ENCODE measurements at places on chromosomes 6 and 20. TPM values are rescaled to one million over a fixed set of nuclear protein-coding genes. Genes with fewer than 3 reads are reported as not detected.

Gene ROS1
- total RNA-seq = 0.26 TPM

Gene OOEP
- total RNA-seq = not detected

Gene TAP2
- total RNA-seq = 23.8 TPM

Gene BPHL
- 12.9 TPM for total RNA-seq

Gene LST1
- total RNA-seq = 13.9 TPM

Gene CYP21A2
- total RNA-seq = 8.9 TPM

Gene HCRTR2
- total RNA-seq = not detected

Gene EDN1
- 3.3 TPM for total RNA-seq

Gene CCN6
- total RNA-seq = not detected

Gene MUC22
- total RNA-seq = not detected

GRCh38 chr6:1575210-1576041, 34.3 kb upstream of the FOXC1 start:
- DNase-seq = peak; percentile 44

GRCh38 chr20:45987108-45987780, 15.2 kb upstream of the ZNF335 start:
- peak; percentile 64 for DNase-seq

- DNase-seq = no peak
Measured at GRCh38 chr20:59078231-59078630, 35.6 kb upstream of the PRELID3B start.

DNA sequence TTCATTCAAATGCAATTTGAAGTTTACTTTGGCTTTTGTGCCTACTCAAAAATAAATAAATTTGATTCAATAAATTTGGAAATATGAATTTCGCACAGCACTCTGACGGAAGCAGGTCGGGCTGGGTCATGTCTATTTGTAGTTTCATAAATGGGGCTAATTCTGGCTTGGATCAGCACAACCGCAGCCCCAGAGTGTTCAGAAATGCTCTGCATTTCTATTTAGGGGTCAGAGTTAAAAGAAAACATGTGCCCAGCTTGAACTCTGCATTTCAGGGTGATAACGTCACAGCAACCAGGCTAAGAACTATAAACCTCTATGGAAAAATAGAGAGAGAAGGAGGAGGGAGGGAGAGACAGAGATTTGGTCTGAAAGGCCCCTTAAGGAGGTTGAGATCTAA, 480.9 kb upstream of the NOX3 start:
- DNase-seq = no peak

- no peak for DNase-seq
Measured at GRCh38 chr6:36066817-36067216, 39.2 kb downstream of the MAPK14 start.

DNA sequence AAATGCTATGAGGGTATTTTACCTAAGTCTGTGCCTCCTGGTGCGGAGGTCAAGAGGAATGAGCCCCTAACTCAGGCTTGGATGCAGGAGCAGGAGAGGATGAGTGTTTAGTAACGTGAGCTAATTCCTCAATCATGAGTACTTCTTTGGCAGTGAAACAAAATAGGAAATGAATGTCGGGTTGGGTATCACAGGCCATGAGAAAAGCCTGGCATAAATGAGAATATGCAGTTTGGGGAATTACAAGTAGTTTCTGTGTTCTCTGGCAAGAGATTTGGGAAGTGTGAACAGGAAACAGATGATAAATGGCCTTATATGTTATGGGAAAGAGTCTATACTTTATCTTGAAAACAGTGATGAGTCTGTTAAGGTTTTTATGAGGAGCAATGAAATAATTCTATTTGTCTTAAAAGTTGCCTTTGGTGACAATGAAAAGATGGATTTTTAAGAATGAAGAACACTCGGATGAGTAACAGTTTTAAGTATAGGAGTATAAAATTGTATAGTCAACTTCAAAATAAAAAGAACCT, 59.0 kb upstream of the RNF146 start:
- DNase-seq = no peak

DNA sequence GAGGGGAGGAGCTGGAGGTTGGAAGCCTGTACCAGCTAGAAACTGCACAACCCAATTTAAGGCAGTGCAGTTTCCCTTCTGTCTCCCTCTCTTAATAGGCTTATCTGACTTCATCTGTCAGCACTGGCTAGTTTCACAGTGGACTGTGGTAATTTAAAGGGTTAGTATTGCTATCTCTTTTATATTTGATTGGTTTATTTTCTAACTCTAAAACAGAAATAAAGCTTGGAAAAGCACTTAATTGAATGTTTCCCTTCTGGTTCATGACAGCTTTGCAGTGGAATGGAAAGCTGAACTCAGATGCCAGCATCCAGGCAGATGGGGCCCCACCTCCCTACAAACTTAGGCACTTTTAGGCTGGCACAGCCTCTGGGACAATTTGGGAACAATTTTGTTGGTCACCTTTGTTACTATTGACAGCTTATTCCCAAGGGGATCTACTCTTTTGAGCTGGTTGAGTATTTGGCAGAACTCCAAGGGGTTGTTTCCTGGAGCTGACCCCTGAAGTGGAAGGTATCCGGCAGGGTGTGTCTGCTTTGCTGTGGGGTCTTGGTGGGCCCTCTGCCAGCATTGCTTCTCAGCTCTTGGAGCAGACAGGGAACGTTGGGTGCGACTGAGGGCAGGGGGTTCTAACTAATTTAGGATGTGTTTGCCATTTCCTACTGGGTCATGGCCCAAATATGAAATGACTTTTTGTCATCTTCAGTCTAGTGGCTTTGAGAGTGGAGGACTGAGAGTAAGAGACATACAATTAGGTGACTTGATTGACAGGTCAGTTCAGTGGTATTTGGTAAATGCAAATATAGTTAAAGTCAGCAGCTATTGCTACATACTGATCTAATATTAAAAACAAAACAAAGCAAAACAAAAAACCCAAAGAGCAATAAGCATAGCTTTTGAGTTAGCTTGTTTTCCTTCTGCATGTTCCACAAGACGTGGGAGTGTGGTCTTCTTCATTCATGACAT, 9.3 kb downstream of the SH3BGRL2 start:
- DNase-seq = no peak

DNA sequence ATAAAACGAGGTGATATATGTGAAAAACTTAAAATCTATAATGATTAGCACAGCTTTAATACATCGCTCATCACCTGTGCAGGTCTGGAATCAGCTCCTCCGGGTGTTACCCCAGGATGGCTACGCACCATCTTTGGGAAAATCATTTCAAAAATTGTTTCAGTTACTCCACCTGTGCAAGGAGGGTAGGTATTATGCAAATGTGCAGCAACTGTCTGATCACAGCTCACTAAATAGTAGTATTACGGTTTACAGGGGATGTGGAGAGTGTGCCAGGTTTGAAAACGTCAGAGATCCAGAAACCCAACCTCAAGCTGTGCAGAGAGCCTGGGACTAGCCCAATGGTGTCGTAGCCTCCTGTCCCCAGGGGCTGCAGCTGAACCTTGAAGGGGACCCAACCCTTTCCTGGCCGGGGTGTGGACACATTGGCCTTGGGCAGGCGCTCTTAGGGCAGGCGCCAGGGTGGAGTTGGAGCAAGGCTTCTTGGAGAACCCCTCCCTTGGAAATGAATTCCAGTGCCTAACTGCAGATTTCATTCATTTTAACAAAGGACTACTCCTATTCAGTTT, 24.2 kb upstream of the SGK1 start:
- DNase-seq = no peak

- no peak for DNase-seq
Measured at GRCh38 chr6:107331409-107332386, 127.7 kb downstream of the PDSS2 start.

DNA sequence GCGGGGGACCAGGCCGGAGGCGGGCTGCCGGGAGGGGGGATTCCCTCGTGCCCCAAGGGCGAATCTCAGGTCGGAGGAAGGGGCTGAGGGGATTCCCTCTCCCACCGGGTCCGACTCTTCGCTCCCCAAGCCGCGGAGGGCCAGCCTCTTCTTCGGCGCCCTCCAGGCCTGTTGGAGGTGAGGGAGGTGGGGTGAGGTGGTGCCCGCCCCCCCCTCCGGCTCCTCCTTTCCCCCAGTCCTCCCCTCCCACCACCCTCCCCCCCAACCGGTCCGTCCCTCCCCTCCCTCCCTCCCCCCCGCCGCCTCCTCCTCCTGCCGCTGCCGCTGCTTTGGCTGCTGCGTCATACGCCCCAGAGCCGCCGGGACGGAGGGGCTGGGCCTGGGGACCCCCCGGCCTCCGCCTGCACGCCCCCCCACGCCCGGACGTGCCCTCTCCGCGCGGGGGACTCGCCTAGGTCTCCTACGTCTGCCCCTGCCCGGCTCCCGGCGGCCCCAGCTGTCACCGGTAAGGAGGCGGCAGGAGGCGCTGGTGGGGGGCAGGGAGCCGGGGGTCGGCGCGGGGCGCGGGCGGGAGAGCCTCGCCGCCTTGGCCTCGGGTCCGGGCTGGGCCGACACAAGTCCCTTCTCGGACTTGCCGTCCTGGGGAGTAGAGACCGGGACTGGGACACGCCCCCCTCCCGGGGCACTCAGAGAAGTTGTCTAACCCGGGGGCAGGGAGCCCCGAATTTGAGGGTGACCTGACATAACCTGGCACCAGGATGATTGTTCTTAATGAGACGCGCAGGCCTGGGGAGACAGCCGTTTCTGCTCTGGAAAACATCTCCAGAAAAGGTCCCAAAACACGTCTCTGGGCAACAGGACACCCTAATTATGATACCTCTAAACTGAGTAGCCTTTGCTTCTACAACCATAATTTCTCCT, at the start of gene PHF1:
Gene PHF1, plus strand, starts transcription at position 304 of the 921 bp plus-strand sequence. CDS start 1,250 bp downstream, outside the sequence.
- peak; percentile 85 for DNase-seq

- DNase-seq = no peak
Measured at GRCh38 chr20:10558635-10559187, 115.1 kb downstream of the JAG1 start.

- no peak for DNase-seq
Measured at GRCh38 chr20:31602779-31603441, 2.2 kb upstream of the ID1 start.

- no peak for DNase-seq
Measured at GRCh38 chr20:46798430-46798829, 89.0 kb downstream of the SLC2A10 start.

DNA sequence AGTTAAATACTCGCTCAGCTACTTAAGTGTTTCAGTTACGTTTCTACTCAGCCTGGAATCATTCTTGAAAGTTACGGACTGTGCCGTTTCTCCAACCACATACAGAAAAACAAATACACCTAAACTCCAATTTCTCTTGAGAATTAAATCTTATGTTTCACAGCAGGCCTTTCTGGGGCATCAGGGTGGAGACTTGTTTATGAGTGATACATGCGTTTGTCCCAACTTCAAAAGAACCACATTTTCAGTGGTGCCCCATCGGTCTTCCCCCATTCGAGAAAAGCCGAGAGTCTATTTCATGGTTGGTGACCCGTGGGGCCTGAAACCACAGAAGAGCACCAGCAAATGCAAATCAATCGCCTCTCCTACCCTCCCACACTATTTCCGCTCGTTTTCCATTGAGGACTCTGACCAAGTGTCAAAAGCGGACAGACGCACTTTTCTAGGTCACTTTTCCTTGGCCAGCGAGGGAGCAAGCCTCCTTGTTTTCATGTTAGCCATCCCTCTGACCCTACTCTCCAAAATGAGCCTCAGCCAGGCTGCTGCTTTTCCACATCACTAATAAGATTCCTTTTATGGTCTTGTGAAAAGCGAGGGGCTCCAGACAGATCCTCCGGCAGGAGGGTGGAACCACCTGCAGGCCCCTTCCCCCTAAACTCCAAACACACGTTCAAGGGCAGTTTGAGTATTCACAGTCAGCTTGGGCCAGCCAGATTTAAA, 3.1 kb downstream of the JAG1 start:
- DNase-seq = no peak

DNA sequence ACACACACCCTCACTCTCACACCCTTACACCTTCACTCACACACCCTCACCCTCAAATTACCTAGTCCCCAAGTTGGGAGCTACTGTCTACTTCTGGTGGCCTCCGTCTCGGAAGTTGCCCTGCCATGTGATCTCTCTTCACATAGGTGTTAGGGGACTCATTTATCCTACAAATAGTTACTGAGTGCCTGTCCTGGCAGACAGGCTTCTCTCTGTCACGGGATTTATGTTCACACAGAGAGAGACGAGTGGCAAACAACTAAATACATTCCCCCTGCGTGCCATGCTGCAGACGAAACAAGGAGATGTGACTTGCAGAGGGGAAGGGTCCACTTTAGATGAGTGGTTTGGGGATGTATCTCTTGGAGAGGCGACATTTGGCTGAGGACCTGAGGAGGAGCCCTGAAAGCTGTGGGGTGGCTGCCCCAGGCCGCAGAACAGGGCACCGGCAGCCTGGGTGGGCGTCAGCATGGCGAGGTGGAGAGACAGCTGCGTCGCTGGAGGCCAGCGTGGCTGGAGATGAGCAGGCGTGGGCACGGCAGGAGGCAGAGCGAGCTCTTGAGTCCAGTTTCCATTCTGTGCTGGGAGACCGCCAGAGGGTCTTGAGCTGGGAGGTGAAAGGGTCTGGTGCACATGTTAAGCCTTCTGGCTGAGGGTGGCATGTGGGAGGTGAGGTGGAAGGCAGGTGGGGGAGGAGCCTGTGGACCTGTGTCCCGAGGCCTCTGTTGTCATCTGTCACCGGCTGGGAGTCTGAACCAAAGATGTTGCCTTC, 17.2 kb downstream of the DYNLT1 start:
- DNase-seq = no peak

- DNase-seq = no peak
Measured at GRCh38 chr6:5999688-6000608, 6.8 kb downstream of the NRN1 start.

DNA sequence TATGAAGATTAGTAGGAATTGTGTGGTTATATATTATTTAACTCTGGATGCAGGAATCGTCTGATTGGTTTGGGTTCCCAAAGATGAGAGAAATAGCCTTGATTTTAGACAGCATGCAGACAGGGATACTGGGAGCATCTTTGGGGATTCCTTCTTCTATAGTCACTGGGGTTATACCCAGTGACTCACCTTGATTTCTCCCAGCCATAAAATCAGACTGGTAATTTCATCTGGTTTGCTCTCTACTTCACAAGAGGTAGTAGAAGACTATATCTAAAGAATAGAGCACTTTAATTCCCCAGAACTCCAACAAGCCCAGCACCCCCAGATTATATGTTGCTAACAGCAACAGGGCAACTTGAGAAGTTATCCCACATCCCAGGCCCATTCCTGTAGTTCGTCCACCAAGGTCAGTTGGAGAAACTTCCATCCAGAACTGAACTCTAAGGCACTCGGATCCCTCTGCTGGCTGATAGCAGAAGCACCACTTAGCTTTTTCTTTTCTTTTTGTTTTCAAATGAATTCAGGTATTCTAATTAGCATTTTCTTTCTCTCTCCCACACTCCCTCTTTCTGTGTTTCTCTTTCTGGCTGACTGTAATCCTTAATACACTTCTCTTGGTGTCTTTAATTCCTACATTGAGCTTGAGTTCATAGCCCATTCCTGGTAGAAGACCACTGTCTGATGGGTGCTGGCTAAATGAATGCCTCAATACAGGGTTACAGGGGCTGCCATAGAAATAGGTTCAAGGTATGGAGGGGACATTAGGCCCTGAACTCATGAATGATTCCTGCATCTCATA, 20.4 kb upstream of the EFHC1 start:
- no peak for DNase-seq

DNA sequence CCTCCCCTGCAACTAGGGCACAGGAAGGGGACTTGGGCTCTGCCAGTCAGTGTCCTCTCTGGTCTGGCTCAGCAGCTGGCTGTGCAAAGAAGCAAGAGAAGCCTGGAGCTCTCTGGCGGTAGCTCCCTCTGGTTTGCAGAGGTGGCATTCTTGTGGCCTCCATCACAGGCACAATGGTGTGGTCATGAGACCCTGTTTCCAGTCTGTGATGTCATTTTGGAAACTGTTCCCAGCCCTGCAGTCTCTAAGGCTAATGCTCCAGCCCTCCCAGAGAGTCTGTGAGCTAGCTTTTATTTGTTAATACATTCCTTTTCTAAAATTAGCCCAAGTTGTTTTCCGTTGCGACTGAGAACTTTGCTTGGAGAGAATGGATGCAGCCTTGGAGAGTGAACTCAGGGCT, 69.5 kb upstream of the FOXQ1 start:
- DNase-seq = no peak

GRCh38 chr6:36368921-36369865, 18.3 kb downstream of the ETV7 start:
- no peak for DNase-seq
